Fibroblast of skin of scalp (primary cell): ENCODE measurements at places on chromosomes 2 and 18.
A peak's percentile ranks its signal among the peaks of the same experiment; 100 is the strongest.

DNA sequence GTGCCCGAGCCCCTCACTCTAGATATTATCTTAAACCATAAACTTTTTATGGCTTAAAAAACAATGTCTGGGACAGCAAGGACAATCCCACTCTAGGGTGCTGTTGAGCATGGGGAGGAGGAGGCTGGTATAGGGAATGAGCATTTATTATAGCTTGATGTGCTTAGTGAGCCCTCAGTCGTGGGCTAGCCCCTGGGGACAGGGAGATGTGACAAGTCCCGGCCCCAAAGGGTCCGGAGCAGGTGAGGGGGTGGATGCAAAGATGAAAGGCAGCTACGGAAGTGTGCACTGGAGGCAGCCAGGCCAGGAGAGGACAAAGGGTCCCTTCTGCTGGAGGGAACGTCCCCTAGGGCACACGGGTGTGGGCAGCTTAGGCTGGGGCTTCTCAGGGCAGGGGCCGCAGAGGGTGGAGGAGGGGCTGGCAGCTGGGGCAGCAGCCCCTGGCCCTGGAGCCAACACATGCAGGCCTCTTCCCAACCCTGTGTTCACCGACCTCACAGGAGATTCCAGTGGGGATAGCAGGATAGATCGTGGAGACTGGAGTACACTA, 106.3 kb upstream of the GPC1 start:
- DNase-seq, result no peak

DNA sequence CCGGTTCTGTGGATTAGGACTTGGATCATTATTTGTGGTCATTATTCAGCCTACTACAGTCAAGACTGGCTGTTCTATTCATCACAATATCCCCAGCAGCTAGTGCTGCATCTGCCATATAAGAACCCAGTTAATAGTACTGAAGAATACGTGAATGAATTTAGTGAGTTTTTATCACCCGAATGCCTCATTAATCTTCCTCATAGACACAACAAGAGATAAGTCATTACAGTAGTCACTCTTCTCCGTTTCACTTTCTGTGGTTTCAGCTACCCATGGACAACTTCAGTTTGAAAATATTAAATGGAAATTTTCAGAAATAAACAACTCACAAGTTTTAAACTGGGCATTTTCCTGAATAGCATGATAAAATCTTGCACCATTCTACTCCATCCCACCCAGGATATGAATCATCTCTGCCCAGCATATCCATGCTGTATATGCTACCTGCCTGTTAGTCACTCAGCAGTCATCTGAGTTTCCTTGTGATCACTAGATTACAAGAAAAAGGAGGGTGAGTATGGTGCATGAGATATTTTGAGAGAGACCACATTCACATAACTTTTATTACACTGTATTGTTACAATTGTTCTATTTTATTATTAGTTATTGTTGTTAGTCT, 363.7 kb upstream of the CHAC2 start:
- DNase-seq, result peak; percentile 21

DNA sequence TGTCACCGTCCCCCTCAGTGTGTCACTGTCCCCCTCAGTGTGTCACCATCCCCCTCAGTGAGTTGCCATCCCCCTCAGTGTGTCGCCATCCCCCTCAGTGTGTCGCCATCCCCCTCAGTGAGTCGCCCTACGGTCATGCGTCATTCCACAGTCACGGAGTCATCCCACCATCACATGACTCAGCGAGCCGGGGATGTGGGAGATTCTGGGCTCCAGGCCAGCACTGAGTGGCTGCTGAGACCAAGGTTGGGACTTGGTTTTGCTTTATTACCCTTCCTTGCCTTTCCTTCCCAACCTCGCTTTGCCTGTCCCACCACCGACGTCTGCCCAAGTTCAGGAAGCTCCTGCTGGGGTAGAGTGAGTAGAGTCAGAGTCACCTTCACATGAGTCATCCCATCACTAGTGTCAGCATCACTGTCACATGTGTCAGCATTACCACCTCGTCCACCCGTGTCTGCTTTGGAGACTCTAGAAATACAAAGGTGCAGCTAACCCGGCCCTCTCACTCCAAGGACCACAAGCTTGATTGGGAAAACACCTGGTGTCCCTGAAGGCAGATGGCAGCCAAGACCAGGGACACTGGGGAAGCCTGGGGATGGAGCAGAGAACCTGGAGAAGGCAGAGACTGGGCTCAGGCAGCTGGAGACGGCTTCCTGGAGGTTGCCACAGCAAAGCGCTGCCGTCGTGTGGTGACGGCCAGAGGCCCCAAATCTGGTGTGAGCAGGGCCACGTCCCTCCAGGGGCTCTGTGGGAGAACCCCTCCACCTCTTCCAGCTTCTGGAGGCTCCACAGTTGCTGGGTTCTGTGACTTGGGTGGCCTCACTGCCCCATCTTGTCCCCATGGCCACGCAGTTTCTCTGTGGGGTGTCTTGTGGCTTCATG, 485.2 kb upstream of the SALL3 start:
- no peak for DNase-seq

GRCh38 chr2:128277961-128278681, 40.5 kb downstream of the HS6ST1 start:
- DNase-seq, result no peak

- no peak for DNase-seq
Measured at GRCh38 chr2:54597153-54597848, 126.2 kb upstream of the EML6 start.

- no peak for DNase-seq
Measured at GRCh38 chr18:28485918-28486317, 309.0 kb upstream of the CDH2 start.

GRCh38 chr2:439556-440402, 151.9 kb upstream of the ALKAL2 start:
- DNase-seq, result no peak

- no peak for DNase-seq
Measured at GRCh38 chr2:240297256-240298116, 138.0 kb upstream of the GPC1 start.

- no peak for DNase-seq
Measured at GRCh38 chr2:221778025-221778424, 205.9 kb upstream of the EPHA4 start.

- peak; percentile 87 for DNase-seq
Measured at GRCh38 chr2:223626716-223627115, 24.6 kb upstream of the SCG2 start.

DNA sequence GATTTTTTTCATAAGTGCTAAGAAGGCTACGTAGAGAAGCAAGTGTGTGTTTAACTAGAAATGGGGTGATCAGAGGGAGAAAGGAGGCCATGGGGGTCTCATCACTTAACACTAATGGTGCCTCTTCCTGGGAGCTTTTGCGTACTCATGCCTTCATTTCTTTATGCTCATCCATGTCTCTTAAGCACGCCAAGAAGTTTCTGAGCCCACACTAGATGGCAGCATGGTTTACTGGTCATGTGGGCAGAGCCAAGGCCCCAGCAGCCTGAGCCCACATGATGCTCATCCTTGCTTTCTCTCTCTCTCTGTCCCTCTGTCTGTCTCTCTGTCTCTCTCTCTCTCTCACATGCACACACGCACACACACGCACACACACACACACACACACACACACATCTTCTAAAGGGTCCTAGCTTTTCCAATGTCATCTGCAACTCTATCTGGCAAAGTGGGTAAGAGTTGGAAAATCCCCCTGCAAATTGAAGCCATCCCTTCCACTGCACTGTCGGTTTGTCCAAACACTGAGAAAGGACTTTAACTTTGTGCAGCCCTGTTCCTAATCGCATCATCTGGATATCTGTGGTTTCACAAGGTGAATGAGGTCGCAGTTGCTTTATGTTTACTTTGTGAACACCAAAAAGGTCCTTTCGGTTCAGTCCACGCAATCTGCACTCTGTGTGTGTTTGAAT, 137.1 kb upstream of the CCDC68 start:
- peak; percentile 80 for DNase-seq

- DNase-seq, result no peak
Measured at GRCh38 chr18:5196253-5197031, 615 bp downstream of the AKAIN1 start.

GRCh38 chr2:20622296-20622686, 28.6 kb downstream of the HS1BP3 start:
- DNase-seq, result no peak

DNA sequence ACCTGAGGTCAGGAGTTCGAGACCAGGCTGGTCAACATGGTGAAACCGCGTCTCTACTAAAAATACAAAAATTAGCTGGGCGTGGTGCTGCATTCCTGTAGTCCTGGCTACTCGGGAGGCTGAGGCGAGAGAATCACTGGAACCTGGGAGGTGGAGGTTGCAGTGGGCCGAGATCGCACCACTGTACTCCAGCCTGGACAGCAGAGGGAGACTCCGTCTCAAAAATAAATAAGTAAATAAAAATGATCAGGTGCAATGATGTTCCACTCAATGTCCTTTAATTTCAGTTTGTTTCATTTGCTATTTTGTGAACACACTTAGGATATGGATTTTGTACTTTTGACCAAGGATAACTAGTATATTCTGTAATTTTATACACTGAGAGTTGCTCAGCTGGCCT, 9.3 kb downstream of the HADHA start:
- DNase-seq, result no peak

DNA sequence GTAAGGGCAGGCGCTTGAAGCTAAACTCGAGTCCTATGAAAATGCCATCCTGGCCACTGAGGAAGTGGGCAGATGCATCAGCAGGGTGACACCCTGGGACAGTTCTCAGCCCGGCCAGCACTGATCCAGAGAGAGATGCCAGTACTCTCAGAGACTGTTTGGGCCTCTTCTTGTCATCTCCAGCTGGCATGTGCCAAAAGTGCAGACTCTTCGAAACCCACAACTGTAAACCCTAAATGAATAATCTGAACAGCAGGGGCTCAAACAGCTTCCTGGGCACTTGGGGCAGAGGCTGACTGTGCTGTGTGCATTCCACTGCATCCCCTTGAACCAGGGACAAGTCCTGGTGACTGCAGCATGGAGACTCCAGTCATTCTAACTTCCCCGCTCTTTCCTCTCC, 204.2 kb upstream of the SMAD2 start:
- DNase-seq, result no peak

- DNase-seq, result no peak
Measured at GRCh38 chr2:127000937-127001336, 102.2 kb downstream of the TEX51 start.

DNA sequence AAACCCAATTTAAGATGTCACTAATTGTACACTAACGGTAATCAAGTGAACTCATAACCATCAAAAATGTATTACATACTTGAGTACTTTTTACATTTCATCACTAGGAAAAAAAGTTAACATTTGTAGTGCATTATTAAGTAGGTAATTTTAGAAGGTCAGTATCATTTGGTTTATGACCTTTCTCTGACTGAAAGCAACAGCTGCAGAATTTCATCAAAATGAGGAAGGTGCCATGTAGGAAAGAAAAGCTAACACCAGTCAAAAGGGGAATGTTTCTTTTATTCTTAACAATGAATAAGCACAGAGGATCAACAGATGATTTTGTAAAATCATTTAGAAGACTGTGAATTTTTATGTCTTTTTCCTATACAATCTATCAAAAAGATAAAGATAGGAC, 79.0 kb downstream of the PIGN start:
- no peak for DNase-seq

DNA sequence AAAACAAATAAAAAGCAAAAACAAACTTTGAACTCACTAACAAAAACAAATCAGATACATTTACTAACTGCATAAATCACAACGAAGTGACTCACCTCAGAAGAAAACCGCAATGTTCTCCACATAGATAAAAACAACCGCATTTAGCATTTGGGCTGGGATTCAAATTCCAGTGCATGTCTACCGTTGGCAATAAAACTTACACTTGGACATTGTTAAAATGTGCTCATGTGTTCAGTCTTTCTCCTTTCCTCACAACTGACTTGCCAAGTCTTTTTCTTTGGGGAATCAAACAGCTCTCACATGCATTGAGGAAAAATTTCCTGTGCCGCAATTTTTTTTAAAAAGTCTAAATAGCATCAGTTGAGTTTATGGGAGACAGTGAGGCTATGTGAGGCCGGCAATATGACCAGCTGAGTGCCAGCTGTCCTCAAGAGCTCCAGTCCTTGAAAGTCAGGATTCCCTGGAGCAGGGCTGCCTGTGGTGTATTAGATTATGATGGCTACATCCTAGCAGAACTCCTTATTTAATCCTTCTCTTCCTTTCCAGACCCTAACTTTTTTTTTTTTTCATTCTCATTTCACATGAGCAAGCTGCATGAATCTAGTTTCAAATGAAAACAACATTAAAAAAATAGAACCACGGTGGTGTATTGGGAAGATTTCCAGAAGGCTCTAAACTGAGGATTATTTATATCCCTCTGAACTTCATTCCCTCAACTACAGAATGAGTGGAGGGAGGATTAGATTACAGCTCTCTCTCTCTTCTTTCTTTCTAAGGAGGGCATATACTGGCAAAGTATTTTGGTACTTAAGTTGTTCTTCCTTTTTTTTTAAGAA, 70.2 kb upstream of the MEIS1 start:
- peak; percentile 63 for DNase-seq

DNA sequence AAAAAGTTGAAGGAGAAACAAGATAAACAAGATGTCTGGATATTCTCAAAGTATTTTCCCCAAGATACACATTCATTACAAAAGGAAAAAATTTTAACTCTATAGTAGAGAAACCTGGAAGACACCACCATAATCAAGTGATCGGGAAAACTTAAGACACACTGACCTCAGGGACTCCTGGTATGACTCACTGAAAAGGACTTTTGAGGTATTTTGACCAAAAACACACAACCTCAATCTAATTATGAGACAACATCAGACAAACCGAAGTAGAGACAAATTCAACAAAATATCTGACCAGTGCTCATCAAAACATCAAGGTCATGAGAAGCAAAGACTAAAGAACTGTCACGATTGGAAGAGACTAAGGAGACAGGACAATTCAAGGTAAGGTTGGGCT, 34.7 kb downstream of the LPIN2 start:
- DNase-seq, result no peak

DNA sequence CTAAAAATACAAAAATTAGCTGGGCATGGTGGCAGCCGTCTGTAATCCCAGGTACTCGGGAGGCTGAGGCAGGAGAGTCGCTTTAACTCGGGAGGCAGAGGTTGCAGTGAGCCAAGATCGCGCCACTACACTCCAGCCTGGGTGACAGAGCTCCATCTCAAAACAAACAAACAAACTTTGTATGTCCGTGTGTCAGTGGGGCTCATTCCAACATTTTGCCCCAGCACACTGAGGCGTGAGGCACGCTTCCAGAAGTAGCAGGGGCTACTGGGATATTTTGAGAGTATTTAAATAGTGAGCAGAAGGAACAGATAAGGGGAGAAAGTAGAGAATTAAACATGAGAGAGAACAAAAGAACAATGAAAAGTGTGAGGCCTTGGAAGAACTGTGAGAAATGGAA, 83.3 kb upstream of the TANK start:
- DNase-seq, result no peak

- DNase-seq, result no peak
Measured at GRCh38 chr2:231182513-231182899, 15.9 kb upstream of the ARMC9 start.

GRCh38 chr2:150485871-150486538, 1.5 kb downstream of the RND3 start:
- DNase-seq, result peak; percentile 88

DNA sequence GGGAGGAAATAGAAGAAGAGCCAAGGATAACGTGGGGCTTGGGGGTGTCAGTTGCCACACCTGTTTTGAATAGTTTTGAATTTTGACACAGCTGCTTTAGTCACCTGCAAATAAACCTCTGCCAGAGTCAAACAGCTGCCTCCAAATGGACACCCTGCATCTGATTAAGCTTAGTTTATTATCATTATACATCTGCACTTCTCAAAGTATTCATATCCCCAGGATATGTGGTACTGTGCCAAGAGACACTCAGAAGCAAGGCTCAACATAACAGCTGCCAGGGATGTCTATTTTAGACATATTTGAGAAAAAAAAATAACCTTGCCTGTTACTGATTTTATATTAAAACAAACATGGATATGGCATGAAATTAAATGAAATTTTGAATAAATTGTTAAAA, 122.5 kb upstream of the WDR75 start:
- DNase-seq, result peak; percentile 80
